T1000 (cell line): ENCODE measurements at places on chromosomes 5 and 9.

GRCh38 chr9:130499804-130500263 lies 55.1 kb downstream of the ASS1 start:
- DNase-seq = no peak

DNA sequence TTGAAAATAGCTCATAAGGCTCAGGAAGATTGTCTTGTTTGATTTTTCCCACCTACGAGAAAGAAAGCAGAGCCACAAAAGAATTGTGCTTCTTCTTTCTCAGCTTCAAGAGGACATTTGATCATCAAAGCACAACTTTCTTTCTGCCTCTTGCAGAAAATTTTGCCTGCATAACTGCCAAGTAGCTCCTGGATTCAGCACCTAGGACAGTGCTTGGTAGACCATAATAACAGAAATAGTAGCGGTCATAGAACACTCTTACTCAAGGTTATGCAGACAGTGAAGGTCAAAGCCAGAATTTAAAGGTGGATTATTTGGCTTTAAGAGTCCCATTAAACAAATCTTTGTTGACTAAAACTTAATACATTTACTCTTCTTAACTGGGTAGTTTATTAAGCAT lies 594.7 kb upstream of the CCNG1 start:
- DNase-seq = no peak

- no peak for DNase-seq
Measured at GRCh38 chr5:31197183-31197582, 3.7 kb downstream of the CDH6 start.

DNA sequence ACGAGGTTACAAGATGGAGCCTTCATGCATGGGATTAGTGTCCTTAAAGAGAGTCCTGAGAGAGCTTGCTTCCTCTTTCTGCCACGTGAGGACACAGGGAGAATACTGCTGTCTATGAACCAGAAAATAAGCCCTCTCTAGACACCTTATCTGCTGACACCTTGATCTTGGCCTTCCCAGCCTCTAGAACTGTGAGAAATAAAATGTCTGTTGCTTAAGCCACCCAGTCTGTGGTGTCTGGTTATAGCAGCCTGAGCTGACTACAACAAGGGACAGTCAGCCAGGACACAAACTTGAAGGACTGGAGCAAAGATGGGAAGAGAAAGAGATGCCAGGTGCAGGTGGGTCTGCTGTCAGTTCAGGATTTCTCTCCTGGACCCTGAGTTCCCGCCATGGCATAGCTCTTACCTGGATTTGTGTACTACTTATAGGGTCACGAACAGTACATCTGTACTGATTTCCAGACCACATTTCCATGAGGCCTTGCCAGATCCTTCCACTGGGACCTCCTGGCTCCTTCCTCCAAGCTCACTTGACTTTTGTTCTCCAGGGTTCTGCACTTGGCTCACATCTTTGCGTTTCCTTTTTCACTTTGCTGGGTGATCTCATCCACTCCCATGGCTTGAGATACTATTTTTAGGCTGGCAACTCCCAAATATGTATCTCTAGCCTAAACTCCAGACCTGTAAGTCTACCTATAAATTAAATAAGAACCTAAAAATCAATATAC lies 44.9 kb upstream of the LIFR start:
- DNase-seq = no peak

- DNase-seq = no peak
Measured at GRCh38 chr5:52786391-52786790, 1.3 kb upstream of the ITGA1 start.

GRCh38 chr5:178785999-178786398 lies 55.5 kb upstream of the ZNF354A start:
- no peak for DNase-seq

- no peak for DNase-seq
Measured at GRCh38 chr5:176817841-176818377, 7.5 kb downstream of the UNC5A start.
